CD4-positive, alpha-beta T cell treated with Interleukin-15 for 1 hour (primary cell): ENCODE measurements at places on chromosomes 1 and 21.

GRCh38 chr1:166272155-166272554 is 105.4 kb upstream of the FAM78B start:
- DNase-seq = no peak

GRCh38 chr1:6588893-6589520 is 9.2 kb downstream of the ZBTB48 start:
- DNase-seq = no peak

DNA sequence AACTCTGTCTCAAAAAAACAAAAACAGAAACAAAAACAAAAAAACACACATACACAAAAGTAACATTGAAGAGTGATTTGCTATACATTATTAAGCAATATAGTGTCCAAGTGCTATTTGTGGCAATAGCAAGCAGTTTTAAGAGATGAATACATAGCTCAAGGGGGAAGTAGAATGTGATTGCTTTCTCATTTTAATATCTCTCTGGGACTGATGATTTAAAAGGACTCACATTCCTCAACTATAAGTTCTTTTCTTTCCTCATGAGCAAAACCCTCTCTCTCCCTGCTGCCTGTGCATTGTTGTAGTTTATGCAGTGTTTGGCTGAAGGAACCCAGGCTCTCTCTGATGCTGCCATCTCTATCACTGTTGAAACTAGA is 47.0 kb upstream of the CSF1 start:
- no peak for DNase-seq

DNA sequence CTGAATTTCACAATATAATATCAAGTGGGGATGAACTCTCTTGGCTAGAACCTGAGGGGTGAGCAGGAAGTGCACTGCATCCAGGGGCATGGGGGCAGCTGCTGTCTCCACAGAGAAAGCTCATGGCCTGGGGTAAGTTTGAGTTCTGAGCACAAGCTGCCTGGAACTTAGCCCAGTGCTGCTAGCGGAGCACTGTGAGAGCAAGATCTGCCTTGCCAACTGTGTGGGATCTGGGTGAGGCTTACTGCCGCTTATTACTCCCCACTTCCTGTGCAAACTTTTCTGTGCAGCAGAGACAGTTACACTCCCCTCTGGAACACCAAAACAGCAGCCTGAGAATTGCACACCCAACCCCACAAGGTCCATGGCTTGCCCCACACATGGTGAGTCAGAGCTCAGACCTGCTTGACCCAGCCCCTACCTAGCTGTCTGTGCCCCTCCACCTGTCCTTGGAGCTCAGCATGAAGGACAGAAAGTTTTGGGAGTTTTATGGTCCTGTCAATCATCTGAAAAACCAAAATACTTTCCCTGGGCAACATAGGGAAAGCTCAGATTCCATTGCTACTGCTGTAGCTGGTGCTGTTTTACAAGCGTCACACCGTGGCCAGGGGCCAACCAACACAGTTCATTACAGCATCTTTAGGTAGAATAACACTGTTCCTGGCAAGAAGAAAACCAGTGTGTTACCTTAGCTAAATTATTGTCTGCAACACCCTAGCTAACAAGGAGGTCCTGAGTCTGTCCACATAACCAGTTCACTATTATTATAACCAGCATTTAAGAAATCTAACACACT is 762.1 kb upstream of the NEGR1 start:
- DNase-seq = no peak

- DNase-seq = no peak
Observed at GRCh38 chr1:187390215-187390818, 561.6 kb downstream of the PLA2G4A start.

DNA sequence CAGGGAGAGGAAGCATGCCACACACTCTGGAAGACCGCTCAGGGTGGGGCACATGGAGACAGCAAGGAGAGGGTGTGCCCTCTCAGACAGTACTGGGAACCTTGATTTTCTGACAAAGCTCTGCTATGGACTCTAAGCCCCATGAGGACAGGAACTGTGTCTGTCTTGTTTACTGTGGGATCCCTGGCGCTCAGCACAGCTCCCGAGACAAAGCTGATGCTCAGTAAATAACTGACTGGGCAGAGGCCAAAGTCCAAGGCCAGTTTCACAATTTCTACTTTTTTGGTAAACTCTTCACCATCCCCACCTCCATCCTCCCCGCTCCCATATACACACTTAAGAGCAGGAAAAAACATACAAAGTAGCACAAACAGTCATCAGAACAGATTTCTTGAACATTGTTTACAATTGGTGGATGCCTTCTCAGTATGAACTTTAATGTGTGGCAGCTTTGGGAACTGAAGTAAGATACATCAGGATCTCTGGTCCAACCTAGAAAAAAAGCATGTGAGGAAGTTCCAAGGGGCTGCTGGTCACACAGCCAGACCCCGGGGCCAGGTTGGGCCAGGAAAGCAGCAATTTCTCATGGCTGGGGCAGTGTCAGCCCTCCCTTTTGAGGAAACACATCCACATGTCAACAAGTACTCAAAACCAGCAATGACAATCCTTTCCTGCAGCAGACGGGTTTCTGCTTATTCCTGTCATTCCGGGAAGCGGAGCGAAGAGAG is 5.6 kb upstream of the AHCYL1 start:
- DNase-seq = no peak

DNA sequence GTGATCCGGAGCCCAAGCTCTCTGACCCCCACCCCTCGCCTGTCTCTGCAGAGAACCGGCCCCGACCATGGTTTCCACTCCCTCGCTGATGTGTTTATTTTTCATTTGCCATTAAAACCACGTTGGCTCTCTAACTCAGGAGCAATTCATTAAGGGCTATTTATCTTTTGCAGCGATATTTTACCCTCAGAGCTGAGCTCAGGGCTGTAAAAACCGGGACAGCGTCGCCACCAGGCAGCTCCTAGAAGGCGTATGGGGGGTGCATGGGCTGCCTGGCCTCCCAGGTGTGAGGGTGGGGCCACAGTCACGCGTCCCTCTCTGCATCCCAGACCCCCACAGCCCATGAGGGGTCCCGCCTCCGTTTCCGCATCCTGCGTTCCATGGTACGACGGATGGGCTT is 71.4 kb downstream of the PRDM16 start:
- no peak for DNase-seq

GRCh38 chr1:1665815-1666251 is 7.0 kb upstream of the CDK11B start:
- DNase-seq = no peak

DNA sequence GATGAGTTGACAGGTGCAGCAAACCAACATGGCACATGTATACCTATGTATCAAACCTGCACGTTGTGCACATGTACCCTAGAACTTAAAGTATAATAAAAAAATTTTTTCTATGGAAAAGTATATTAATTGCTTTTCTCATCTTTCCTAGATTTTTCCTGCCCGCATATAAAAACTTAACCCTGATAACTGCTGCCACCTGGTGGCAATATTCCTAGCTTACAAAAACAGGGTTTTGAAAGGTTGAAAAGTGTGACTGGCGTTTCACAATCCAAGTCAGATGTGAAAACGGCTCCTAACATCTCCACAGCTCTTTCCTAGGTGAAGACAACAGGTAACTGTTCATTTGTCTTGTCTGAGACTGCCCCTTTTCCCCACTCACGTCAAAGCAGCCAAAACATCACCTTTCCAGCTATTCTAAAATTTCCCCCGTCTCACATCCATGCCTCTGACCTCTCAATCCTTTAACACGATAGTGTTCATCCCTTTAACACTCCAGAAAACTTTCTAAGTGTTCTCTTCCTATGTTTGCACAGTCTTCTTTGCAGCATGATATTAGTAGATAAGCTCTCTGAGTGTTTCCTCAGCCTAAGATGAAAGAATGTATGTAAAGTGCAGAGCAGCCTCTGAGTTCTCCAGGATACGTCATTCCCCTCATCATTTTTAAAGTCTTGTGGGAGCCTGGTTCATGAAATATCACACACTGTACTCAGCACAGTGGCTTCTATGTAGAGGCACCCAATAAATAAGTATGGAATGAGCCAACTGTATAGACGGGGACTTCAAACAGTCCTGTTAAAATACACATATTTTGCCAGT is 27.5 kb downstream of the OVGP1 start:
- DNase-seq = no peak

DNA sequence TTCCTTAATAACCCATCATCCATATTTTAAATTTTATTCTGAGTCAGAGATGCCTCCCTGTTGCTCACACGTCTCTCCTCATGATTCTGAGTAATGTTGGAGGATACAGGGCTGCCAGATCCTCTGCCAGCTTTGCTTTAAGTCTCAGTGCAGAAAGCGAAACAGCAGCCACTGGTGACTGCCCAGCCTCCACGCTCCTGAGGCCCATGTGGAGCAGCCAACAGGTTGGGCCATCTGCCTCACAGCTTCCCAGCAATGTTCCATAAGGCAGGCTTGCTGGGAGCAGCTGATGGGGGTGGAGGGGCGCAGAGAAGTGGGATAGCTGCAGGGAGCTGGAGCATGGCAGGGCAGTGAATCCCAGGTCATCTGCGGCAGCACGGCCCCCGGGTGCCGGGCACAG is 104.2 kb downstream of the IGSF21 start:
- no peak for DNase-seq

DNA sequence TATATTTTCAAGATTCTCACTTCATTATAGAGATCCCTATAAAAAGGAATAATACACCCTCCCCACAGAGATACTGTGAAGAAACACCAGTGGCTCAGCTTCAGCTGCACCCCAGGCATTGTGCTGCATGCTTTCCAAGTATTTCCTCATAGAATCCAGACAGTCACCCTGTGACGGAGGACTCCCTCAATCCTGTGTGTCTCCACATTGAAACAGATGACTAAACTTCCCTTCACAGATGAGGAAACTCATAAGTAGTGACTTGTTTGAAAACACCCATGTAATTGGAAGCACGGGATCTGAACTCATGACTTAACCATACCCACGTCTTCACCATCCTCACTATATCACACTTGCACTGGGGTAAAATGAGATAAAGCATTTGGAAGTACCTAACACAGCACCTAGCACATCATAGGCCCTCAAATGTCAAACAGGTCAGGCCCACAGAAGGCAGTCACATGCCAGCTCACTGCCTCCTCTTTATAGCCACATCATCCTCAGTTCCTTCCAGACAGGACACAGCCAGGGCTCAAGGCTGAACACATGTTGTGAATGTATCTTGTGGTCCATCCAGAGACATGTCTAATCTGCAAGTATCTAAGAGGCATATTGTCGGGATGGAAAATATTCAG is 55.2 kb downstream of the GPR161 start:
- peak; percentile 26 for DNase-seq

DNA sequence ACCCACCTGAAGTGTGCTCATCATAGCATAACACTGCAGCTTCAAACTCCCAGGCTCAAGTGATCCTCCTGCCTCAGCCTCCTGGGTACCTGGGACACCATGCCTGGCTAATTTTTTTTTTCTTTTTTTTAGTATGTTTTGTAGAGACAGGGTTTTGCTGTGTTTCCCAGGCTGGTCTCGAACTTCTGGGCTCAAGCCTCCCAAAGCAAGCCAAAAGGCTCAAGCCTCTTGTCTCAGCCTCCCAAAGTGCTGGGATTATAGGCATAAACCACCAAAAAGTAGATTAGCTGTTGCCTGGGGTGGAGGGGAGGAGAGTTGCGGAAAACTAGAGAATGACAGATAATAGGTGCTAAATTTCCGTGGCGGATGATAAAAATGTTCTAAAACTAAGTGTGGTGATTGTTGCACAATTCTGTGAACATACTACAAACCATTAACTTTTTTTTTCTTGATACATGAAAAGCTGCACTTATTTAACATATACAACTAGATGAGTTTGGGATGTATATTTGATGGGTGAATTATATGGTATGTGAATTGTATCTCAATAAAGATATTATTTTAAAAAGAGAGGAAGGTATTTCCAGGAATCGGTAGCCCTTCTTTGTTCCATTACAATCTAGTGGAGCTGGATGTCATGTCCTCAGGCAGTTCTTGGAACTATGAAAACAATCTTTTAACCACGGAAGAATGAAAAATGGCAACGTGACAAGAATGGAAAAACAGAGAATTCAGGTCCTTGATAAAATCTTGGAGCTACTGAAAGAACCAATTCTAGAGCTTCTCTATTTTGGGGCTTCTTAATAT is 27.3 kb upstream of the MED18 start:
- DNase-seq = no peak

GRCh38 chr1:56300836-56301235 is 278.5 kb downstream of the PLPP3 start:
- DNase-seq = no peak

- no peak for DNase-seq
Observed at GRCh38 chr1:184191181-184191621, 139.7 kb downstream of the TSEN15 start.

DNA sequence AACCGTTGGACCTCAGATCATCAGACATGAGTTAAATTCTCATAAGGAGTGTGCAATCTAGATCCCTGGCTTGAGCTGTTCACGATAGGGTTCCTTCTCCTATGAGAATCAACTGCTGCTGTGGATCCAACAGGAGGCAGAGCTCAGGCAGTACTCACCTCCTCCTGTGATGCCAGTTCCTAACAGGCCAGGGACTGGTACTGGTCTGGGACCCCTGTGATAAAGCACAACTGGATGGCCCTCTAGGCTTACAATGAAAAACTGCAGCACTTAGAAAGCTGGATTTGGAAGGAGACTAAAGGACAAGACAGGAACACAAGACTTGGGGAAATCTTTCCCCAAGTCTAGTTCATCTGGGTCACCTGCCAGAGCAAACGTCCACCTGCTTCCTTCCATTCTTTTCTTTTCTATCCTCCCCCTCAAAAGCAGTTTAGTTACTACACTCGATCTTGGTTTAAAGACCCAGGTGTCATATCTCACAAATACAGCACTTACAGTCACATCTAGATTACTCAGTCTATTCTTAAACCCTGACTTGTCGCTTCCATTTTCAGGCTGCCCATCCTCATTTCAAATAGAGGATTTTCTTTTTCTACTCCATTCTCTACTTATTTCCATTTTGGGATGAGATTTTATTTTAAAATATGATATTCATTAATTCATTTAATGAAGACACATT is 59.8 kb downstream of the PTPN14 start:
- DNase-seq = no peak

- DNase-seq = no peak
Observed at GRCh38 chr1:240967070-240967724, 355.2 kb upstream of the GREM2 start.

DNA sequence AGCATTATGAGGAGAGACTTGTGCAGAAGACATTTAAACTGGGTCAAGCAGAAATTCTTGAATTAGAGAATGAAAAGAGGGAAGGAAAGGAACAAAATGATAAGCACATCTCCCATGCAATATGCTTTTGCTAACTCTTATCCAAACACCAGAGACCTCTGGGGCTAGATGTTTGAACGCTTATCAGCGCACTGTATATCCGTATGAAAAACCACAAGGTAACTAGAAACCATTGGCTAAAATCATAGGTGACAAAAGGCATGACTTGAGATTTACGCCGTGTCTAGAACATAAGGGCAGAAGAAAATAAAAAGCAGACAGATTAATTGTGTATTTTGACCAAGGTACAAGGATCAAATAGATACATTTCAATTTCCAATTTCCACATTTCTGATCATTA is 38.0 kb upstream of the TIAM1 start:
- DNase-seq = no peak

- peak; percentile 44 for DNase-seq
Observed at GRCh38 chr1:24963099-24963872, 33.2 kb upstream of the RUNX3 start.

DNA sequence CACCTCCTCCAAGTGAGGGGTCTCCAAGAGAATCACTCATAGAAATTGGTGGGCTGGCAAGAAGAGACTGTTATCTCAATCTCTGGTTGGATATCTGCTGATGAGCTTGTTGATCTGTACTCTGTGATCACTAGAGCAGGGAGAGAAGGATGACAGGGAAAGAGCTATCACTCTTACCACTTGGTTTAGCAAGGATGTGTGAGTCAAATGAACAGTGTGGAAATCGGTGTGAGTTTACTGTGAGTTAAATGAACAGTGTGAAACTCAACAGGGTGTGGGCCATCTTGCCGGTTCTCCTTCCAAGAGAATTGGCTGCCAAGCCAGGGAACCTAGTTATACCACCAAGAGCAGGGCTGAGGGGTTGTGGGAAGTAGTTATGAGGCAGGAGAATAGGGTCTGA is 33.3 kb upstream of the CD1D start:
- DNase-seq = no peak
